ENCODE measurements at places on chromosomes 5 and 9.
A peak's percentile ranks its signal among the peaks of the same experiment; 100 is the strongest.

GRCh38 chr5:123965626-123966025 is 453.6 kb downstream of the CSNK1G3 start:
- DNase-seq = no peak

DNA sequence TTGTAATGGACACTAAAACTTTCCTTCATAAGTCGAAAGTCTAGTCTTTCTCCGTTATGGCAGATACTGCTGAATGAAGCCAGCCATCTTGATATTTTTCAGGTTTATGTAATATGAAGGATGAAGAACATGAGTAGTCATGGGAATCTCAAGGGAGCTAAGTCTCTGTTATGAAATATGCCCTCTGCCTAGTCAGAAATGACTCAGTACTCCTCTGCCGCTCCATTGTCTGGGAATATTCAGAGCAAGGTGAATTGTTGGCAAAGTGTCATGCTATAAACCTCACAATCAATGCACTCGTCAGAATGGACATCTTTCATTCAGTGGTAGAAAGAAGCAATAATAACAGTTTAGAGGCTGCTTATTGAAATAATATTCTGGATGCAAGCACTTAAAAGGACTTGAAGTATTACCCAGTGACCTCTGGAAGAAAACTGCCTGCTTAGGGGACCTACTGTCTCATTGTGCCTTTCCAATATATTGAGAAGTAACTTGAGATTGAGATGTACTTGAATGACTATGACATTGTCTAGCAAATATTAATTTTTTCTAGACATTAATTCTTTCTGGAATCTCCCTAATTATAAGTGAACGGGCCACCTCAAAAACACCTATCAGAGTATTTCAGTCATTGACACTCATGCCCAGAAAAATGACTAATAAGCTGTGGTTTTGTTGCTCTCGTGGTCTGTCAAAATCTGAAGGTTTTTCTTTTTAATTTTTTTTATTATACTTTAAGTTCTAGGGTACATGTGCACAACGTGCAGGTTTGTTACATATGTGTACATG is 1011.5 kb upstream of the ACO1 start:
- no peak for DNase-seq

DNA sequence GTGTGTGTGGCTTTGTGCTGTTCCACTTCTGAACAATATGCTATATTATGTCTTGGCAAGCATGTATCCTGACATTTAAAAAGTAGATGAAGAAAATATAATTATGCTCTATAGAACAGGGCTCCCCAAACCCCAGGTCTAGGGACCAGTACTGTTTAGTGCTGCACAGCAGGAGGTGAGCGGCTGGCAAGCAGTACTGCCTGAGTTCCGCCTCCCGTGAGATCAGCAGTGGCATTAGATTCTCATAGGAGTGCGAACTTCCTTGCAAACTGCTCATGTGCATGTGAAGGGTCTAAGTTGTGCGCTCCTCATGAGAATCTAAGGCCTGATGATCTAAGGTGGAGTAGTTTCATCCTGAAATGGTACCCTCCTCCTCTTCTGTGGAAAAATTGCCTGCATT is 979.1 kb upstream of the CTNND2 start:
- no peak for DNase-seq

- DNase-seq = no peak
Measured at GRCh38 chr5:112165897-112166737, 253.0 kb downstream of the EPB41L4A start.

GRCh38 chr5:28737222-28737621 is 1698.8 kb upstream of the CDH9 start:
- DNase-seq = no peak

DNA sequence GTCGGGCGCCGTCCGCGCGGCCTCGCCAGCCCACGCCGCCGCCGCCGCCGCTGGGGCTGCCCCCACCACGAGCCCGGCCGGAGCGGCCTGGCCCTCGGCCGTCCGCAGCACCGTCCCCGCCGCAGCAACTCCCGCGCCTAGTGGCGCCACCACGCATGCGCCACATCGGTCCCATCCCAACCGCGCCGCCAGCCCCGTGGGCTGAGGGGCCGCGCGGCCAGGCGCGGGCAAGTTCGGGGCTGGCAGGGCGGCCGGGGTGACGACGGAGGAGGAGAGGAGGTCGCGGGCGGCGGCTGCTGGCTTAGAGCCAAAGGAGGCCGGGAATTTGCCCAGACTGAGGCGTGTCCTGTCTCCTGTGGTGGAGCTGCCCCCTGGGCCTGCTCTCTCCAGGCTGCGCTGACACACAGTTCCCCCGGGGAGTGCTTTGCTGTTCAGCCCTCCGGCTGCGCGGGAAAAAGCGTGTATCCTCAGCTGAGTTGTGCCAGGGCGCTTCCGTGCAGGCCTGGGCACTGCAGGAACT is at the start of gene TUSC1:
Gene TUSC1 (minus strand): TSS at position 298 of the 520 bp plus-strand sequence. CDS start 132 bp downstream, at position 166.
- DNase-seq = peak; percentile 14

GRCh38 chr9:89462199-89462598 is 35.7 kb downstream of the SEMA4D start:
- no peak for DNase-seq

DNA sequence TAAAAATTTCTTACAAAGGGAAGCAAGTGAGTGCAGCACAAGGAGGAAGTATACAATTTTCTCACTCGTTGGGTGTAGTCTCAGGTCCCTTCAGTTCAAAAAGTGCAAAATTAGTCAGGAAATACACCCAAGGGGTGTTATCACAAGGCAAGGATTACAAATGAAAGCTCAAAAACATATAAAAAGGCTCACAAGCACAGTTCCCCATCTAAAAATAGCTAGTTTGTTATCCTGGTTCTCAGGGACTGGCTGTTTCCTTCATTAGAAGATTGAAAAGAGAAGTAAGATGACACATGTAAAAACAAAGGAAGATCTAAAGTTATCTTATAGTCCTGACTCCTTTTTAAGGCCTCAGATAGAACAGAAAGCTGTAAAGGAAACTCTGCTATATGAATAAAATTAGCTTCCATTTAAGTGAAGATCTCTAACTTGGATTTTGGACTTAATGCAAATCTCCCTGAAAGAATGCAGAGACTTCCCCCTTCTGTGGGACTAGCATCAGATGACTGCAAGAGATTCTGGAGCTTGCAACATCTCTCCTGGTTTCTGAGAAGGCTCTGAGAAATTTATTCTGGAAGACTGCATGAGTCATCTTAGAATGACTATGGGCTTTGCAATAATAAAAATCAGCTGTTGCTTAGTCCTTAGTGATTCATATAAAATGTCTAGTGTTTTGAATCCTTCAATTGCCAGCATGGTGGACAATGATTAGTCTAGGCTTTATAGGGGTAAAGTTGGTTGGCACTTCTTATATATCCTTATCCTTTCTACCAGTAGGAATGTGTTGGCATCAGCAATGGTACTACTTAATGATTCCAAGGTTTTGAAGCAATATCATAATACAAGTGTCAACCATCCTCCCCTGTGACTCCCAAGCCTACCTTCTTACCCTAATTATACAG is 25.4 kb downstream of the DAB2 start:
- no peak for DNase-seq

Measured in activated naive CD4-positive, alpha-beta T cell treated with anti-CD3 and anti-CD28 coated beads, Interleukin-2, amount 50 U/mL, for 16 hours (primary cell).